ENCODE measurements at places on chromosomes 6 and 20.
A peak's percentile ranks its signal among the peaks of the same experiment; 100 is the strongest.

GRCh38 chr20:37345339-37346235 is at the start of gene SRC:
TSS of gene SRC (plus strand) at chr20:37346140. CDS start at chr20:37384154, 38,014 bp downstream.
- peak; percentile 19 for DNase-seq

DNA sequence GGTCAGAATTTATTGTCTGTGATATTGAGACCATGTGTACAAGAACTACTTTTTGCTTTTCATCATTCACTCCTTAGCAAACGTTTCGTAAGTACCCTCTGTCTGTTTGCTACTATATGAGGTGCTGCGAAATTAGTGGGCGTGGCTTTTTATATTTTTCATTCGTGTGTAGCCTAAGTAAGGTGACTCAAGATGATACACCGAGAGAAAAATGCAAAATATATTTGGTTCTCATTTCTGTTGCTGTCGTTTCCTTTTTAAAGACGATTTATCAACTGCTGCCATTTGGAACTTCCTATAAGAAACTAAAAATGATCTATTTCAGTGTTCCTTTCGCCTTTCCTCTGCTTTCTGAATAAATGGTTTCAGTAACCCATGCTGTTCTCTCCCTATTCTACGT is 61.2 kb downstream of the VAPB start:
- DNase-seq = no peak

- DNase-seq = no peak
These were observed 238.0 kb downstream of the COL12A1 start for GRCh38 chr6:74967821-74968220.

DNA sequence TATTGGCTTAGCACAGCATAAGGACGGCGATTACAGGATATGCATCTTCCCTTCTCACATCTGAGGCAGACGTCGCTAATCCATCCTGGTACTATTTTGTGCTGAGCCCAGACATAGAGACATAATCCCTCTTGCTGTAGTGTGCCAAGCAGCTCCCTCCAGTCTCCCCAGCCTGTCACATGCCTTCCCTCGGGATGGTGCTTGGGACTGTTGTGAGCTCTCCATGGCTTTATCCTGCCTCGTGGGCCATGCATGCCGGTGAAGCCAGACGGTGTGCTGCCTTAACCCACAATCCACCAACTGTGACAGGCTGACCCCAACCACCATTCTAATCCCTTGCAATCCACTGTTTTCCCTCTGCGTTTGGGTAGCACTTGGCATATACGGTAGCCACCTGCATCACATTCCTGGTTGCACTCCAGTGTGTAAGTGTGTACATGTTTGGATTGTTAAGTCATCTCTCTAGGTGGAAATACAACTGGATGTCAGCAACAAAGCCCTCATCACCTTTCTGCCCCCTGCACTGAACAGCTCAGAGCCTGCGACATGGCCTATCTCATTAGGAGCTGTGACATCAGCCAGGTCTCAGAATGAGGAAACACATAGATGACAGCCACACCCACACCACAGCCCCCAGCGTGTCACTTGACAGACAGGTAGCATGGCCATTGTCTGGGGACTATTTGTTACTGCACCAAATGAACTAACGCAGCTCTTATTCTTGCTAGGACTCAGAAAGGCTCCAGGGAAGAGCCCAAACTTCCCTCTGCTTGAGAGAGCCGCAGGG is 374.8 kb upstream of the CDH4 start:
- DNase-seq = no peak

DNA sequence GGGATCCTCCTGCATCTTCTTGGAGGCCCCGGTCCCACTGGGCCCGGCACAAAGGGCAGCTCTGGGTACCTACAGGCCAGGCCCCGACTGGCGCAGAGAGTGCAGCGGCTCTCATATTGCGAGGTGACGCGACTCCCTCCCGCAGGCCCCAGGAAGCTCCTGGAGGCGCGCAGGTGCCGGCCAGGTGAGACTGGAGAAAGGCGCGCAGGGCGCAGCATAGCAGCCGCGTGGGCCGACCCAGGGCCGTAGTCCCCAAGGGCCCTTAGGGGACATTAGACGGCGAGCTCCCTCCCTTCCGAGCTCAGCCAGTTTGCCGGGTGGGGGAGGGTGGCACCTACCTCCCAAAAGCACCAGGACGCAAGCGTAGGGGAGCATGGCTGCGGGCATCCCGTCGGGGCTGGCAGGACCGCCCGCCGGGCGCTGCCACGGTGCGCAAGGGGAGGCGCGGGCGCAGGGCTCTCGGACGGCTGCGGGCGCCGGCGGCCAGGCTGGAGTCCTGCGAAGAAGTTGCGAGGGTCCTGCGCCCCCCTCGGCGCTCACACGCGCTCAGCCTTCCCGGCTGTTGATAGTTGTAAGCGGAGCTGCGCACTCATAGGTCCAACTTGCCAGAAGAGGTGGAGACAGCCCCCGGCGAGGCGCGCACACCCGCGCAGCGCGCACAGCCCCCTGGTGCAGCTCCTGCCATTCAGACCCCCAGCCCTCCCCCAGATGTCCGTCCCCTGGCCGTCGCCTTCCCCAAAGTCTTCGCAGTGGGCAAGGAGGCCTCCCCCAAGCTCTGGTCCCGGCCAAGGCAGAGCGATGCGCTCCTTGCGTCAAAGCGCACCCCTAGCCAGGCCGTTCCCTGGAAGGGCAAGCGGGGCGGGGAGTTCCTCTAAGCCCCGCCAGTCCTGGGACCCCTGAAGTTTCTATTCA is 622 bp downstream of the APCDD1L start:
- no peak for DNase-seq

DNA sequence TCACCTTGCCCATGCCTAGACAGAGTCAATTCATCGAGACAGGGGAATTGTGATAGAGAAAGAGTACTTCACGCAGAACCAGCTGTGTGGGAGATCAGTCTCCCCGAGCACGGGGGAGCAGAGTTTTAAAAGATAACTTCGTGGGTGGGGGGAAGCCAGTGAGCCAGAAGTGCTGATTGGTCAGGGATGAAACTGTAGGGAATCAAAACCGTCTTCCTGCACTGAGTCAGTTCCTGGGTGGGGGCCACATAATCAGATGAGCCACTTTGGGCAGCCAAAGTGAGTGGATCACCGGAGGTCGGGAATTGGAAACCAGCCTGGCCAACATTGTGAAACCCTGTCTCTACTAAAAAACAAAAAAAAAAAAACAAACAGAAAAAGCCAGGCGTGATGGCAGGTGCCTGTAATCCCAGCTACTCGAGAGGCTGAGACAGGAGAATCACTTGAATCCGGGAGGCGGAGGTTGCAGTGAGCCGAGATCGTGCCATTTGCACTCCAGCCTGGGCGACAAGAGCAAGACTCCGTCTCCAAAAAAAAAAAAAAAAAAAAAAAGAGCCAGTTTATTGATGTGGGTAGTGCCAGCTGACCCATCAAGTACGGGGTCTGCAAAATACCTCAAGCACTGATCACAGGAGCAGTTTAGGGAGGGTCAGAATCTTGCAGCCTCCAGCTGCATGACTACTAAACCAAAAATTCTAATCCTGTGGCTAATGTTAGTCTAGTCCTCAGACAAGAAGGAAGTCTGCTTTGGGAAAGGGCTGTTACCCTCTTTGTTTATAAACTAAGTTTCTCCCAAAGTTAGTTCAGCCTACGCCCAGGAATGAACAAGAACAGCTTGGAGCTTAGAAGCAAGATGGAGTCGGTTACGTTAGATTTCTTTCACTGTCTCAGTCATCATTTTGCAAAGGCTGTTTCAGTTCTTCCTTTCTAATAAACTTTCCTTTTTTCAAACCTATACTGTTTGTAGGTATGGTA is 3.9 kb upstream of the TRIM39 start:
- no peak for DNase-seq
